Mesendoderm (in vitro differentiated cells): ENCODE measurements at places on chromosomes 5 and 9.
A peak's percentile ranks its signal among the peaks of the same experiment; 100 is the strongest.

DNA sequence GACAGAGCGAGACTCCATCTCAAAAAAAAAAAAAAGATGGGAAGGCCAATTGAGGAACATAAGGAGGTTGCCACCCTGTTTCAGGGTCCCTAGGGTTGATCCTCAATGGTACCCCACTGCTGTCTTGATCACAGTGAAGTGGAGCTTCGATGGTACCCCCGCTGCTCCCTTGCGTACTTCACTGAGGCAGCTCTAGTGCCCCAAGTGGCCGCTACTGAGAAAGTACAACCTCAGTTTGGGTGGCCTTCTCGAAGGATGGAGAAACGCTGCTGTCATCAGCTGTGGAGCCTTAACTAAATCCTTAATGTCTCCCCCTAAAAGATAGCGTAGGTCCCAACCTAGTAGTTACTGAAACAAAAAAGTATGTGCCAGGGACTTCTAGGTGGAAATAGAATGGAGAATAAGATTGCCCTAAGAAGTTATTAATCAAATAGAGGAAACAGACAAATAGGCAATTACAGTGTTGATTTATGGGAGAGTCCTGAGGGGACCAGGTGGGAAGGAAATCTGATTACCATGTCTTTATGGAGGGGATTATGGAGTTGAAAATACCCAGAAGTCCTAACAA is 6.3 kb downstream of the TESK1 start:
- DNase-seq: peak; percentile 59

DNA sequence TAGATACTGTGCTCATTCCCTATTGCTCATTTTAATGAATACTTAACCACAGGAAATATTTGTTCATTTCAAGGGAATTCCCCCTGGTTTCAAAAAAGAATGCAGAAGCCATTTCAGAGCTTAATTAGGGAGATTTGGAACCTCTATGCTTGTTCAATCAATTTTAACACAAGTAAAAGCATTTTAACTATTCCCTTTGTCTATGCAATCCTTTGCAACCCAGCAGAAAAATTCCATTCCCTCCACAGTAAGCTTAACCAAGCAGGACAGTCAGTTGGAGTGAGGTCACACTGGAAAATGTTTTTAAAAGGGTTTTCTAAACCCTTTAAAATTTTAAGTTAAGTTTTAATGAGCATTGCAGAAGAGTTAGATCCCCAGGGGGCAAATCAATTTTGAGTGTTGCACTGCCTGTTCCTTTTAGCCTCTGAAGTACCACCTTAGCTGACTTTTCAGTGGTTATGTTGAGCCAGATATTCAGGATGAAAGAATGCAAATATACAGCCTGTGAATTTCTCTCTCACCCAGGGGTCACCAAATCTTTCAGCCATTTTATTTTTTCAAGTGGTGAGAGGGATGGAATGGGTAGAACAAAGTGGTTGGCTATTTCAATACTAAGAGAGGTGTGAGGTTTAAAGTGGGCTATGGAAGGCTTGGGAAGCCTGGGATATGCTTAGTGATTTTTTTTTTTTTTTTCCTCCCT is 356.2 kb upstream of the NUDT12 start:
- peak; percentile 85 for DNase-seq

DNA sequence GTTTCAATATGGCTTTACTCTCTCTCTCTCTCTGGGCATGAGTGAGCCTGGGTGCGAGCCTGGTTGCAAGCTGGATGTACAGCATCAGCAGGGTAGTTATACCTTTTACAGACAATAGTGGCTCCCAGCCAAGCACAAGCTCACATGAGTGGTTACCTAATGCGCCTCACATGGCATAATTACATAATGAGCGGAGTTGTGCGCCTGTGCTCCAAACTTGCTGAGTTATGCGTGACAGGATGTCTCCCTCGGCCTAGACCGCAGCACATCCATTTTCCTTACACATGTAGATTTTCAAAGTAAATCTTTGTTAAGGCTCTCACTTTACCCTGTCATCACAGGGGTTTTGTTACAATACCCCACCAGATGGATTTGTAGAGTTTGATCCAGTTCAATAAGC is 233.5 kb upstream of the WWC1 start:
- peak; percentile 53 for DNase-seq

DNA sequence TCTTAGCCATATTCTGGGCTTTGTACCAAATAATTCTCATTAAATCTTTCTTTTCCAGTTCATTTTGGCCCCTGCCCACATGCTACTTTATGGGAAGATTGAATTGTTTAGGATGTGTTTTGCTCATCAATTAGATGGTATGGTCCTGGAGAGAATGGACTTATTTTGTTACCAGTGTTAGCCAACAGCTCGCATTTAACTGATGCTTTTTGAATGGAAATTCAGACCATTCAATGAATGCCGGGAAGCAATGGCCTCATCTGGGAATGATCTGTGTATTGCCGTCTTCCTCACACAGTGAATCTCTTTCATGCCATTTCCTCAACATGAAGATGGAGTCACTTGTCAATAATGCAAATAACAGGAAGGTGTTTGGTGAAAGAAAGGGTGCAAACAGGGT is 370.6 kb upstream of the PIK3R1 start:
- DNase-seq: no peak

DNA sequence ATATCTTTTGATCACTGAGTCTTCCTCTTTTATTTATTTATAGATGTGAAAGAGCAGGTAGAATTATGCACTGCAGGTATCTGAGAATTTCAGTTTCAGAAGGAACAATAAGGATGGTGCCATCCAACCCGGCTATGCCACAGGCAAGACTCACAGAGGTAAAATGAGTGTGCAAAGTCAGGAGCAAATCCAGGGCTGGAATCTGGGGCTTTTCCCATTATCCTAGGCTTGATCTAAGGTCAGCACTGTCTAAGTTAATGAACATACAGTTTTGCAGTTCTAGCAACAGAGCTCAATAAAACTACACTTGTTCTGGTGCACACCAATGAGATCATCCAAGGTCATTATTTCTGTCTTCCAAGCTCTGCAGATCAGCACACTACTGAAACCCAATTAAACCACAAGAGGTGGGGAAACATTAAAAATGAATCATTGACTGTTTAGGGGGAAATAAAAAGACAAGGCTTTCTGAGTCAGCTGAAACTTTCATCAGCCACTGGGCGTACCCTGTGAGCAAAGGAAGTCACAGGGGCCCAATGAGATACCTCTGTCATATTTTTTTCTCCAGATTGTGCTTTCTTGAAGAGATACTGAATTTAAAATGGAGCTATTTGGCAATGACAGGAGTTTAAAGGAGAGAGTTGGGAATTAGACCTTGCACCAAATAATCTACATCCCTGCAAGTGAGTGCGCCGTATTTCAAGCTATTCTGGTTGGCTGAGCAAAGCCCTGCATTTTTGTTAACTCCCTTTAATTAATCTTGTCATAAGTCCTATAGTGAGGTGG is 662.2 kb upstream of the ZNF608 start:
- no peak for DNase-seq

- no peak for DNase-seq
Observed at GRCh38 chr9:97571664-97572063, 61.5 kb downstream of the TSTD2 start.

- no peak for DNase-seq
Observed at GRCh38 chr9:115393976-115394775, 276.2 kb upstream of the TNC start.

- peak; percentile 18 for DNase-seq
Observed at GRCh38 chr5:105630803-105631202, 2039.9 kb downstream of the EFNA5 start.

DNA sequence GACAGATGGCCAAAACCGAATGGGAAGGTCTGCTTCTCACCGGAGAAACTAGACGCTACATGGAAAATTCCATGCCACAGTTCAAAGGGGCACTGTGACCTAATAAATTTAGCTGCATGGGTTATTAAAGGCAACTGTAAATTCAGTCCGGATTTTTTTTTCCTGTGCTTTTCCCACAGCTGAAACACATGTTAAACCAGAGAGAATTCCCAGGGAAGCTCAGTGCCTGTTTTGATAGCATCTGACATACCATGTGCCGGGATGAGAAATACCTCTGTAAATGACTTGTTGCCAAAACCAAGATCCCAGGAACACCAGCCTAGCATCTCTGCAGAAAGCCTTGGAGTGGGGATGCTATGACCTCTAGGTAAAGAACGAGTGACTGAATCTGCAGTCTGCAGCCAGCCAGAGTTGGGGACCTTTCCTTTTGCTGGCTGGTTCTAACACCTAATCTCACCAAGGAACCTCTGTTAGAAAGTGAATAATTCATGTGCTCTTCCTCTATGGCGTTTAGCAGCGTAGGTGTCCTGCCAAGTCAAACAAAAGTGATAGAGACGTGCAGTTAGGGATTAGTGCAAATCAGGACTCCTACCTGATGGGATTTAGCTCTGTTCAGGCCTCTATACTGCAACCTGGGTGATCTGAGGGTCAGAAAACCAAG is 77.9 kb downstream of the SLIT3 start:
- DNase-seq: no peak

DNA sequence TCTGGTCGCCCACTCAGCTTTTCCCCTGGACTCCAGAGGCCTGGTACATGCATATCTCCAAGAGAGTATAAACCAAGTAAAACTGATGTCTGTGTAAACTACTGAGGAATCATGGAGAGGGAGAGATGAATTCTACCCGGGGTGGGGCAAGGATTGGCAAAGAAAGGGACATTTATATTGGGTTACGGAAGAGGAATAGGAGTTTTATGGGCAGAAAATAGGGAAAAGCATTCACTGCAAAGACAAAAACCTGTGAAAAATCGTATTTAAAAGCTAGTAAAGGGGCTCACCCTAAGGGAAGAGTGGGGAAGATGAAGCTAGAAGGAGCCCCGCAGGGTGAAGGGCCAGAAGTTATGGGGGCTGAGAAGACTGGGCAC is 248.0 kb upstream of the KLF4 start:
- no peak for DNase-seq

GRCh38 chr9:17171309-17172094 is 36.7 kb downstream of the CNTLN start:
- peak; percentile 29 for DNase-seq

DNA sequence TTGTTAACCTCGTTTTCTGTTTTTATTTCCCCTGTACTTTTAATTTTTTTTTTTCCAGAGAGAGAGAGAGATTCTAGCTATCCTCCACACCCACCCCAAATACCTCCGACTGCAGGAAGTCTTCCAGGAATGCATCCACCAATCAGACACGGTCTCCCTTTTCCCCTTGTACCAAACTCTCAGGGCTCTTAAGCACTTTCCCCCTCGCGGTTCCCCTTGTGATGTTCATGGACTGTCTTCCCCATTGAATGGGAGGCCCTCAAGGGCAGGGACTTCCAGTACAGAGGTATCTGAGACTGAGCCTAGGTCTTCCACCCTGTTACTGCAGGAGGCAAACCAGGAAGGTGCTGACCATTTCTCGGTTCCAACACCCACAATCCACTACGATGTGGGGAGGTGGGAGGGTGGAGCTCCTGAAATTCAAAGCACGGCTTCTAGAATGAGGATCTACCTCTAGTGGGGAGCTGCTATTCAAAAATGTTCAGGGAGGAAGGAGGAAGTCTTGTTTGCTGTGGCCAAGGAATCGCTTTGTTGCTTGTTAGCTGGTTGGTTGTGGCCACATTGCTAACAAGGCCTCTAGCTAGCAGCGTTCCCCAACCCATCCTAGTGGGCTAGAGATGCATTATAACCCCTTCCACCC is 37.5 kb upstream of the PTGS1 start:
- DNase-seq: no peak

DNA sequence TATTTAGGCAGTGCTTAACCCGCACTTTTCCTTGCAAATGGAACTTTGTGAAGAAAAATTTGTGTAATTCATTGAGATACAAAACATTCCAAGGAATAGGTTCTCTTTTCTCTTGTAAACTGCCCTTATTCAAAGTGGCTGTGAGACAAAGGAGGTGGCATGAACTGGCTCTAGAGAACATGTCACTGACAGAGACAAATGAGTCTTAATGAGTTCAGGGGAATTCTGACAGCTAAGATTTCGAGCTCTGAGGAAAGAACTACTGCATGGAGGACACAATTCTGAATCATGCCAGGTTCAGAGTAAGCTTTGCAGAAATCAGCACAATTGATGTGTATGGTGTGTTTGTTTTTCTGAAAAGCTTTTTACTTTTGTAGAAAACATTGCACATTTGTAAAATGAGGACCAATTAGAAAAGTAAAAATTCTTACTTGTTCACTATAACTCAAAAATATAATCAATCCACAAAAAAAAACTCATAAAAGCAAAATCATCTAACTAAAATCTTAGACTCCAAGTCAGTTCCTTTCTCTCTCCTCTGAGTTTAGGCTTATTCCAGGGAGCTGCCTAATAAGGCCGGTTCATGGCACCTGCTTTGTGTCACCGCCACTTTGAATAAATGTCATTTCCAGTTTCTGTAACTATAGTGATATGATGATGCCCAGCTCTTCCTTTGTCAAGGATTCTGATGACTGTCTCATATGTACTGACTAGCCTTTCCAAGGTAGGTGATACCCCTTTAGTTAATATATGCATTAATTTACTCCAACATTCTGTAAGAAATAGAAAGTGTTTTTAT is 163.2 kb downstream of the HCN1 start:
- no peak for DNase-seq

GRCh38 chr5:170809551-170809950 is 26.0 kb downstream of the GABRP start:
- DNase-seq: peak; percentile 82

DNA sequence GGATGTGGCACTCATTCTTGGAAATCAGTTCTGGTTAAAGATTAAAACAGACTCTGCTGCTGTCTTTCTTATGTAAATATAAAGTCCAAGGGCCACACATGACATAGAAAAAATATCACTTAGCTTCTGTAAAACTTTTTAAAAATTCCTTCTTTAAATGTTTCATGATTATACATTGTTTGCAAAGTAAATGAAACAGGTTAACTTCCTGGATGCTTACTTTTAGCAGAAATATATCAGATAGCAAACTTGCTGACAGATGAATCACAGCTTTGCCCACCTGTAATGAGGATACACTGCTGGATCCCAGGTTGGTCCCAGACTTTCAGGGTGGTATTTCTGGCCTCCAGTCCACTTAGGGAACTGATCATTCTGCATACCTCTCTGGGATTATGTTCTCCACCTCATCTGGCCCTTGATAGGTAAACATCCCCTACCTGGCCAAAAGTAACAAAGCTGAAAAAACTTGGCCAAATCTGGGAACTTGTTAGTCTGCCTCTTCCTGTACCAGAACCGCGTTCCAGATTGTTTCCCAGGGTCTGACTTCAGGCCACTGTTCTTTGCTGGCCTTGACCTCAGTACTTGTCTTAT is 340.5 kb downstream of the ADGRV1 start:
- DNase-seq: no peak

DNA sequence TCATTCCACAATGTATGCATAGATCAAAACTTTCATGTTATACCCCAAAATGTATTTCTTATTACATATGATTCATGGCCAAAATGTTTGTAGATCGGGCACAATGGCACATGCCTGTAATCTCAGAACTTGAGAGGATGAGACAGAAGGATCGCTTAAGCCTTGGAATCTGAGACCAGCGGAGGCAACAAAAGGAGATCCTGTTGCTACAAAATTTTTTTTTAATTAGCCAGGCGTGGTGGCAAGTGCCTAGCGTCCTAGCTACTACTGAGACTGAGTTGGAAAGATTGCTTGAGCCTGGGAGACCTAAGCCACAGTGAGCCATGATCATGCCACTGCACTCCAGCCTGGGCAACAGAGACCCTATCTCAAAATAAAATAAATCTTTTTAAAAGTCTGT is 89.9 kb downstream of the MAPKAP1 start:
- DNase-seq: no peak

- DNase-seq: peak; percentile 36
Observed at GRCh38 chr5:23864786-23865185, 357.4 kb downstream of the PRDM9 start.
